Eye (tissue), 1 donor: ENCODE measurements at places on chromosomes 11 and 22.

DNA sequence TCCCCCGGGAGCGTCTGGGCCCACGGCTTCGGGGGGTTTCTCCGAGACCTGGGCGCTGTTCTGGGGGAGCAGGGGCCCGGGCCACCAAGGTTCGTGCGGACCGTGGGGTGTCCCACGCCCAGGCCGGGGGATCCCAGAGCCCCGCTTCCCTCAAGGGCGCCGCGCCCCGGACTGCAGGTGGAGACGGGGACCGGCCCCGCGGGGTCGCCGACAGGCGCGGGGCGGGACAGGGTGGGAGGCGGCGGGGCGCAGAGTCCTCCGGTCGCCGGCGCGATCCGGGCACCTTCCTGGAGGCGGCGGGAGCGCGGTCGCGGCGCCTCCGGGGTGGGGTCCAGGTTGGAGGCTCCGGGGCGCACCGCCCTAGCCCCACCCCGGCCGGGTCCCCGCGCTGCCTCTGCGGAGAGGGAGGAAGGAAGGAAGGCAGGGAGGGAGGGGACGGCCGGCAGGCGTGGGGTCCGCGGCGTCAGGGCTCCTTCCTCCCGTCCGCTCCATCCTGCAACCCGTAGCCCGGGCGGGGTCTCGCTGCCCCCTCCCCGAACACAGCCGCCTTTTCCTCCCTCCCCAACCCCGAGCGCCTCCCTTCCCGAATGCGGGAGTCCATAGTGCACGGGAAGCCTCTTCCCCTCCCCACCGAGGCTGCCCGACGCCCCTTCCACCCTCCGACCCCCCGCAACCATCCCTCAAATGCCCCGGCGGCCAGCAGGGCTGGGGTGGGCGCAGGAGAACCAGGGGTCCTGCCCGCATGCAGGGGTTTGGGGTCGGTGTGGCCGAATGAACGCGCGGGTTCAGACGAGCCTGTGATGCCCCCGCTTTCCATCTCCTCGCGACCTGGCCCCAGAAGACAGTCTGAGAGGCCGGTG is 4.3 kb upstream of the ZBED4 start:
- peak; percentile 12 for DNase-seq

DNA sequence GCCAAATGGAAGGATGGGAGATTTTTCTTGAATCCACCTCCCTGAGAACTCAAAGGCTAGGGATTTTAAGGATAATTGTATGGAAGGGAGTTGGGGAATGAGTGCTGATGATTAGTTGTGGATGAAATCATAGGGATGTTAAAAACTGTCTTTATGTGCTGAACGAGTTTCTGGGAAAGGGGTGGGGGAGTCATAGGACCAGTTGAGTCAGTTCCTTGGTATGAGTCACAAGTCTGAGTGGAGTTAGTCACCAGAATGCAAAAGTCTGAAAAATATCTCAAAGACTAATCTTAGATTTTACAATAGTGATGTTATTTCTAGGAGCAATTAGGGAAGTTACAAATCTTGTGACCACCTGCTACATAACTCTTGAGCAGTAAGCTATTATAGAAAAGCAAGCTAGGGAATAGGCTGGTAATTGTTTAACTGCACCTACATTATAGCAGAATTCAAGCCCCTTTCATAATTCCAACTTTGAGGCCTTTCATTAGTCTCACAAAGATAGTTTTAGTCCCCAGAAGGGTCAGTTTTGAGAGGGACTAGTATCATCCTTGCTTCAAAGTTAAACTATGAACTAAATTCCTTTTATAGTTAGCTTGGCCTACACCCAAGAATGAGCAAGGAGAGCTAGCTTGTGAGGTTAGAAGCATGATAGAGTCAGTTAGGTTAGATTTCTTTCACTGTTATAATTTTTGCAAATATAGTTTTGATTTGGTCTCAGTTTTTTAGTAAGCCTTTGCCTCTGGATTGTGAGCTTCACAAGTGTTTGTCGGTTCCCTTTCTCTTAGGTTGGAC is 668.0 kb downstream of the ETS1 start:
- no peak for DNase-seq

DNA sequence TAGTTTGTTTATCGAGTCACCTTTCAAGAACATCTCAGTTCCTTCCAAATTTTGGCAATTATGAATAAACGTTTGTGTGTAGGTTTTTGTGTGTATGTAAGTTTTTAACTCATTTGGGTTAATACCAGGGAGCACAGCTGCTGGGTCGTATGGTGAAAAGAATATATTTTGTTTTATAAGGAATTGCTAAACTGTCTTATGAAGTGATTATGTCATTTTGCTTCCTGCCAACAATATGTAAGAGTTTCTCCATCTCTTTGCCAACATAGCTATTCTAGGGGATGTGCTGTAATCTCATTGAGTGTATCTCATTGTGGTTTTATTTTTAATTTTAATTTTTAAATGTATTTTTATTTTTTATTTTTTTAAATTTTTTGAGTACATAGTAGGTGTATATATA is 27.3 kb downstream of the BCL2L13 start:
- DNase-seq: no peak

DNA sequence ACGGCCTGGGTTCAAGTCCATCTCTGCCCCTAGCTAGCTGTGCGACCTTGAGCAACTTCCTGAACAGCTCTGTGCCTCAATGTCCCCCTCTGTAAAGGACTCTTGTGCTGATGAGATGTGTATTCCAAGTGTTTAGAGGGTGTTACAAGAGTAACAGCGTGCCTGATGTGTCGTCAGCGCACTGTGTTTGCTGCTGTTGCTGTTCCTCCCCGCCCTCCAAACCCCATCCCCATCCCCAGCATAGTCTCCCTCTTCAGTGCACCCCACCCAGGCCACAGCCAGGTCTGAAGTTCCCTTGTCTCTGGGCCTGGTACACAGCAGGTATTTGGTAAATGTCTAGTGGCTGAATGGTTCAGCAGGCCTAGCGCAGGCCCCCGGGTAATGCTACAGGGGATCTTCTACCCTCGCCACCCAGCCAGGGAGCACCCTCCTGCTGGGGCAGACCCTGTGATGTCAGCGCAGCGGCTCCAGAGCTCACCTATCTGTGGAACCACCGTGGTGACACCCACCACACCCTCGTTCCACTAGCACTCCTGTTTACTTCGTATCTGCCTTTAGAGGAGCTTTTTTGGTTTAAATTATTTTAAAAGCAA is 10.3 kb downstream of the CBX7 start:
- no peak for DNase-seq

DNA sequence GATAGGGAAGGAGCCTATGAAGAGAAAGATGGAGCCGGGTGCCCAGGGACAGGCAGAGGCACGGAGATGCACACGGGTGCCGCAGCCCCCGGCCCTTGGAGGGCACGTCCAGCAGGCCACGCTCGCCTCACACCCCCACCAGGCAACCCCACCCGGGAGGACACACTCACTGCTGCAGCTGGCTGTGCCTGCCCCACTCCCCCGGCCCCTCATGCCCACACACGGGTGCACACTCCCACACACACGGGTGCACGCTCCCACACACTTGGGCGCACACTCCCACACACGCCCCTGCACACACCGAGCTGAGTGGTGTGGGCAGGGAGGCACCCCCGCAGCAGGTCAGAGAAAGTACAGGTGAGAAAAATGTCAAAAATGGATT is 1.1 kb downstream of the MOB2 start:
- no peak for DNase-seq

- no peak for DNase-seq
These were observed 42.8 kb downstream of the GLYAT start for GRCh38 chr11:58688789-58689503.

- peak; percentile 91 for DNase-seq
These were observed at the start of gene CSNK1E for GRCh38 chr22:38317122-38317994. Gene CSNK1E, minus strand, starts transcription at chr22:38317433. Its CDS starts 3,276 bp downstream, at chr22:38314157.

DNA sequence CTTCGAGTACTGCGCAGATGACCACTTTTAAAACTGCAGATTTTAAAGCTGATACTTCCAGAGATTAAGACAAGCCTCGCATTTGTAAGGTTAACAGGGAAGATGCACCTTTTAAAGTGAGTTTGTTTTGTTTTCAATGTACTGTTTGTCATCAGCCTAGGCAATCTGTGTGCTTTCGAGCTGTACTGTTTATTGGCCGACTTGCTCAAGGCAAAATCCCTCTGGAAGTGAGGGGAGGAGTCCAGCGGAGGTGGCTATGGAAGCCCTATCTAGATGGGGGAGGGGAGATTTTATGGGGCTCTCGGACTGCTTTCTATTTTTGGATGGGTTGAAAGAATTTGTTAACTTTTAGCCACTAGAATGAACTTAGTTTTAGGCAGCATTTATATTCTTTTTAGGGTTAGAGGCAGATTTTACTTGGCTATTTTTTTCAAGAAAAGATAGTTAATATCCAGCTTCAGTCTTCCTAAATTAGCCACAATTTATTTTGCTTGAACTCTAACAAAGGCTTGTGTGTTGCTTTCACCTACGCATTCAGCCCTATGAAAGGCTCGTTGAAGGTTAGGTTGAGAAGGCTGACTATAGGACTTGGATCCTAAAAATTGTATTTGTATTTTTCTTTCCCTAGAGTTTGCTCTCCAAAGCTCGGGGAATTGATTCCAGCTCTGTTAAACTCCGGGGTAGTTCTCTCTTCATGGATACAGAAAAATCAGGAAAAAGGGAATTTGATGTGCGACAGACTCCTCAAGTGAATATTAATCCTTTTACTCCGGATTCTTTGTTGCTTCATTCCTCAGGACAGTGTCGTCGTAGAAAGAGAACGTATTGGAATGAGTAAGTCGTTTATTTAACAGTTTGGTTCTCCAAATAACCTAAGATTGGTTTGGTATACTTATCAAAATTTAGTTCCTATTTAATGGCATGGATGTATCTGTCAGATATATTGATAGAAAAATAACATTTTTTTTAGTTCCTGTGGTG is 2.1 kb downstream of the WEE1 start:
- DNase-seq: peak; percentile 89

GRCh38 chr22:45994491-45995404 is 17.8 kb upstream of the WNT7B start:
- DNase-seq: peak; percentile 89

- DNase-seq: no peak
These were observed 1137.7 kb upstream of the CNTN5 start for GRCh38 chr11:97883086-97883485.

- no peak for DNase-seq
These were observed 713.4 kb downstream of the OPCML start for GRCh38 chr11:132818951-132819350.

DNA sequence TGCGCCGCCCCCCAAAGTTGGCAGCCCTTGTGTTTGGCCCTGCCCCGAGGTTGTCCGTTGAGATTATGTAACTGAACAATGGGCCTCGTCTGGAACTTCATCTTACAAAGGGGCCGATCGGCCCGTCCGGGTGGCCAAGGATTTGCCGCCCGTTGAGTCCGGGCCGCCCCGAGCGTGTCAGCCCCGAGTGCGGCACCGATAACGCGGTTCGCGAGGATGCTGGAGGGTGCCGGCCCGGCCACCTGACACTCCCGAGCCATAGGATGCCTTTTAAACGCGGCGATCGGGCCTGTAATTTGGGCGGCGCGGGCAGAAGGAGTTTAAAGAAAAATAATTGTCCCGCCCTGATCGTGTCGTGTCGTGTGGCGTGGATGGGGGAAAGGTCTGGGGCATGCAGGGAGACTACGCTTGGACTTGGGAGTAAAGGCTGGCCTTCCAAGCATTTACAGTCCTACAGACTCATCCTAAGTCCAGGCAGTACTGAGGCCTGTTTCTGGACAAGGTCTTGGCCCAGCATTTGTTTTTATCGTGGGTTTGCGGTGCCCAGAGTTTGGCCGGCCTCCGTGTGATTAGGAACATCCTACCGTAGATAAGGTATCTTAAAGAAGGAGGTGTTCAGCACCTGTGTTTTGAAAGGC is 1.3 kb downstream of the WEE1 start:
- peak; percentile 74 for DNase-seq

- peak; percentile 79 for DNase-seq
These were observed 10.4 kb upstream of the SLCO2B1 start for GRCh38 chr11:75140269-75141138.

- DNase-seq: peak; percentile 8
These were observed 35.6 kb upstream of the EIF3D start for GRCh38 chr22:36564422-36565158.

GRCh38 chr11:102864724-102865123 is 10.1 kb downstream of the MMP12 start:
- no peak for DNase-seq

GRCh38 chr11:104736502-104736901 is 161.8 kb downstream of the CASP12 start:
- no peak for DNase-seq

DNA sequence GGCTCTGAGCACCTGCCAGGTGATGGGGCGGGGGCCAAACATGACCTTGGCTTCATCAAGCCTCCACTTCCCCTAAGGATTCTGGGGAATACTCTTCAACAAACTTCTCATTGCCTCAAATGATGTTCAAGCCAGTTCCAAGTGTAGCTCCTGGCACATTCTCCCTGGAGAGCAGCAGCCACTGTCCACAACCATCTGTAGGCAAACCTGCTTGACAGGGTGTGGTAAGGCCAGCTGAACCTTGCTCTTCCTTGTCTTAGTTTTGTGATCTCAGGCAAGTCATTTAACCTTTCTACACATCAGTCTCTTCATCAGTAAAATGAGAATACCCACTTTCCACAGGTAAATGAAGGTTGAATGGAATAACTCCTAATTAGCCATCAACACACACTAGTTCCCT is 323.3 kb downstream of the TENM4 start:
- no peak for DNase-seq
